Stimulated activated CD4-positive, alpha-beta T cell treated with anti-CD3 and anti-CD28 coated beads, TNF-alpha, amount 100 ng/mL, for 1 hour (primary cell): ENCODE measurements at places on chromosomes 3 and 15.

DNA sequence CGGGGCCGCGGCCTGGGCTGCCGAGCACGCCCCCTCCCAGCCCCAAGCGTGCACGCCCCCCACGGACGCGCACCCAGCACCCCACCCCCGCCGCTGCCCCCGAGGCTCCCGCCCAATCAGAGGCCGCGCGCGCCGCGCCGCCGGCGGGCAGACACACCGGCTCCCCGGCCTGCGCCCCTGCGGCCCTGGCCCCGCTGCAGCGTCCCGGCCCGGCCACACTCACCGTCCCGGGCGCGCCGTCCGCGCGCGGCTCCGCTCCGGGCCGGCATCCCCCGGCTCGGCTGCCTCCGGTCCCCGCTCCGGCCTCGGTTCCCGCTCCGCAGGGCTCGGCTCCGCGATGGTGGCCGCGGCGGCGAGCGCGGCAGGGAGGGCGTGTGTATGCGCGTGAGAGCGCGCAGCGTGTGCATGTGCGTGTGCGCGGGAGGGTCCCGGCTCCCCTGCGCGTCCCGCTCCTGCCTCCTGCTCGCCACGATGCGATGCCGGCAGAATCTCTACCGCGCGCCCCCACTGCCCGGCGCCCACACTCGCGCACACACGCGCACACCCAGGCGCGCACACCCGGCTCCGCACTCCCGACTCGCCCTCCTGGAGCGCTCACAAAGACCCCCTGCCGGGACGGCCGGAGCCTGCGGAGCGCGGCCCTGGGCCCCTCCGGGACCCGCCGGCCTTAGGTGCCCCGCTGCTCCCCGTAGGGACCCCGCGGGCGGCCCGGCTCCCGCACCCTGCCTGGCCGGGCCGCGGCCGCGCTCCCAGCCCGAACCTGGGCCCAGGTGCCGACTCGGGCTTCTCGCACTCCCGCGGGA, 186.5 kb upstream of the LINGO1 start:
- DNase-seq = no peak

- no peak for DNase-seq
Measured at GRCh38 chr15:38930851-38931572, 366.4 kb upstream of the RASGRP1 start.

DNA sequence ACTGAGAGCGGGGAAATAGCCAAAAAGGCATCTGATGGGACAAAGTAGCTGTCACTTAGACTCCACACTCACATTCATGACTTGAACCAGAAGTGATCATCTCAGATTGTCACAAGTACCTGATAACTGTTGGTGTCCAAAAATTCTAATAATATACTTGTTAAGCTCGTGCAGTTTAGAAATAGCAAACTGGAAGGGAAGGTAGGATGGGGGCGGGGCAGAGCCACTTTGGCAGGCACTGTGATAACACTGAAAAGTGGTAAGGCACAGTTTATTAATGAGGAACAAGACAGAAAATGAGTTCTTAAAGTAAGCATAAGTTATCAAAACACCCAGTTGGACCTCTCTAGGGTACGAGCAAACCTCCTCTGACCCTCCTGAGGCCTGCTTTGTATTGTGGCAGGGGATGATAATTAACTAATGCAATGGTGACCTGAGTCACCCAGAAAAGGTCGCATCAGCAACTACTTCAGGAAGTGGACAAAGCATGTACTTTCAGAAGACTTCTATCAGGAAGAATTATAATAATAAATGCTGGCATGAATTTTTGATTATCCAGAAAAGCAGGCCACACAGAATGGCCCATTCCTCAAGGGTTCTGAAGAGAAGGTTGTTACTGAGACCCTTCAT, 54.4 kb downstream of the ADCY5 start:
- no peak for DNase-seq

DNA sequence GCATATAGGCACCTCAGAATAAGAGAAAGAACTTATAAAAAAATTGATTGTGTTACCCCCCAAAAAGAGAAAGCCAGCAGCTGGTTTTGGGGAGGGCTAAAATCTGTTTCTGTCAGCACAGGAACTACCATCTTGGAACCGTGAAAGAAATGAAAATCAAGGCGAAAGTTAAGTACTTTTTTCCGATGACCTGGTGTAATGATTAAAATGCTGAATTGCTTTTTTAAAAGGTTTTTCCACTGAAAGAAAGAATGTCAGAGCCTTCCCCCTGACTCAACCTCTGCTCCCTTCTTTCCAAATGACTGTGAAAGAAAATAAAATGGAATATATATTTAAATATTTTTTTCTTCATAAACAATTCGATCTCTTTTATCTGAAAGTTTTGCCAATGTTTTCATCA, 570.5 kb upstream of the CFAP20DC start:
- no peak for DNase-seq

DNA sequence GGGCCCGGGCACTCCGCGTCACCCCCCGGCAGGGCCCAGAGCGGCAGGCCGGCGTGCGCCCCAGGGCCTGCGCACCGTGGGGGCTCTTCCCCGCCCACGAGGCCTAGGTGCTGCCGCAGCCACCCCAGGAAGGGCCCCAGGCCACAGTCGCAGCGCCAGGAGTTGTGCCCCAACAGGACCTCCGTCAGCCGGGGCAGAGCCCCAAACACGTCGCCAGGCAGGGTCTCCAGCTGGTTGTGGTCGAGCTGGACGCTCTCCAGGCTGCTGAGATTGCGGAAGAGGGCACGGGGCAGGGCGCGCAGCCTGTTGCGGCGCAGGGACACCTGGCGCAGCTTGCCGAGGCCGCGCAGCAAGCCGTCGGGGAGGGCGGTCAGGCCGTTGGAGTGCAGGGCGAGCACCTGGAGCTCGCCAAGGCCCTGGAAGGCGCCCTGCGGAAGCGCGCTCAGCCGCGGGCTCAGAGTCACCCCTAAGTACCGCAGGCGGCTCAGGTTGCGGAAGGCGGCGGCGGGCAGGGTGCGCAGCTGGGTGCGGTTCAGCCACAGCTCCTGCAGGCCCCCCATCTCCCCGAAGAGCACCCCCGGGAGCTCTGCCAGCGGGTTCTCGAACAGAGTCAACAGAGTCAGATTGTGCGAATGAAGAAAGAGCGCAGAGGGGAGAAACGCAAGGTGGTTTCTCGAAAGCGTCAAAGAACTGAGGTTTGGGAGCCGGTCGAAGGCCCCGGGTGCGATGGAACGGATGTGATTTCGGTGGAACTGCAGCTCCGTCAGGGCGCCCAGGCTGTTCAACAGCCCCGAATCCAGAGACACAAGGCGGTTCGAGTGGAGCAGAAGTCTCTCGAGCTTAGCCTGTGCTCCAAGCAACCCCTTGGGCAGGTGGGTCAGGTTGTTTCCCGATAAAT, 2.0 kb downstream of the GP5 start:
- no peak for DNase-seq

DNA sequence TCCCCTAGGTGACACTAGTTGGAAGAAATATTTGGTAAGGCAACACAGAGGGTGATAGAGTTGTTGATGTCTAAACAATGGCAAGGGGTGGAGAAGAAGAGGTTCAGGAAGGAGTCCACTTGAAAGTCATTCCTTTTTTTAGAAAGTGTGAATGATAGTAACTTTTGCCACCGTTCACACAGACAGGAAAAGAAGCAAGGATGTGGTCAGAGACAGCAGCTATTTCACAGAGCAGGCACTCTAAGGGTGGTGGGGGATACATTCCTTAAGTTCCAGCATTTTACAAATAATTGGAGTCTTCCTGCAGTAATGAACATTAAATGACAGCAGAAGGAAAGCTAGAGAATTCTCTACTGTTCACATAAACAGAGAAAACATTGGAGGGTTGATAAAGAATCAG, 75.4 kb upstream of the ZNF385D start:
- no peak for DNase-seq

DNA sequence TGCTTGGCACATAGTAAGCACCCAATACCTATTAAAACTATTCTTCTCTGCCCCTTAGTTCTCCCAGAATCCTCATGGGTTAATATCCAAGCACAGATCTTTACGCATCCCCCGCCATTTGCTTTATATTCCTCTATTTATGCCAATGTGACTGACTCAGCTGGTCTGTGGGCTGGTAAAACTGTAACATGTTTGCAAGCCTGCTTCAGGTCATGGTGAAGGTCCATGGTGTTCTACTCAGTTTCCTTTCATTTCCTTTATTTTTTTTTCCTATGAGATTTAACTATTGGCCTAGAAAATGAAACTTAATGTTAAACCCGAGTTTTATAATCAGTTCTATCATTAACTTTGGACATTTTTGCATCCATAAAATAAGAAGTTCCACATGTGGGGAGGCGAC, 47.0 kb downstream of the FRMD4B start:
- no peak for DNase-seq

DNA sequence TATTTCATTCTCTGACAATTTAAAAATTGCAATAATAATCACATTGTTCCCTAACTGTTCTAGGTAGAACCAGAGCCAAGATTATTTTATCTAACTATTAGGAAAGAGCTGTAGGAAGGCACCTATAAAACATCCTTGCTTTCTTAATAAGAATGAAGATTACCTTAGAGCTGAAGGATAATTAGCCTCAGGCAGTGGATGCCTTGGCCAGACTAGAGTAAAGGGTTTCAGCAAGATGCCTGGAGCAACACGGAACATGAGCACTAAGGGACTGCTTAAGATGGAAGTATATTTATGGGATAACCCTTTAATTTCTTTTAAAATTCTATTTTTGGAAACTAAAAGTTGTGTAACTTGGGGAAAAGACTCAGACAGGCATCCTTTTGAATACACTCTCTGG, 456.6 kb upstream of the RBMS3 start:
- no peak for DNase-seq

- DNase-seq = no peak
Measured at GRCh38 chr3:126106336-126107202, 22.6 kb upstream of the SLC41A3 start.

- DNase-seq = no peak
Measured at GRCh38 chr3:67534594-67534993, 119.8 kb downstream of the SUCLG2 start.
